NCI-H524 (cell line): ENCODE measurements at places on chromosomes 3 and 15.

- DNase-seq: no peak
These were observed 174.1 kb upstream of the DPH6 start for GRCh38 chr15:35720019-35720418.

GRCh38 chr3:195556390-195556789, 13.3 kb upstream of the PPP1R2 start:
- DNase-seq: peak; percentile 45

DNA sequence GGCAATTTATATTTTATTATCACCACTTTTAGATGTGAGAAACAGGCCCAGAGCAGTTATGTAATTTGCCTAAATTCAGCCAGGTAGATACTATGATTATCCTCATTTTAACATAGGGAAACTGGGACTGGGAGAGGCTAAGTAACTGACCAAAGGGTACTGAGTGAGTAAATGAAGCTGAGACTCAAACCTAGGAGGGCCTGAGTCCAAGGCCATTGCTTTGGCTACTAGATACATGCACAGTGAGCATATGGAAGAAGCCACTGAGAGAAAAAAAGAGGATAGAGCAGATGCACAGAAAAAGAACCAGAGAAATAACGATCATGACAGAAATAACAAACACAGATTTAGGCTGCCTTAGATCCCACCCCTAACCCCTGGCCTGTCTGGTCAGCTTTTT, 33.6 kb downstream of the USF3 start:
- DNase-seq: no peak

GRCh38 chr3:158765518-158766205, 33.4 kb upstream of the RARRES1 start:
- no peak for DNase-seq

DNA sequence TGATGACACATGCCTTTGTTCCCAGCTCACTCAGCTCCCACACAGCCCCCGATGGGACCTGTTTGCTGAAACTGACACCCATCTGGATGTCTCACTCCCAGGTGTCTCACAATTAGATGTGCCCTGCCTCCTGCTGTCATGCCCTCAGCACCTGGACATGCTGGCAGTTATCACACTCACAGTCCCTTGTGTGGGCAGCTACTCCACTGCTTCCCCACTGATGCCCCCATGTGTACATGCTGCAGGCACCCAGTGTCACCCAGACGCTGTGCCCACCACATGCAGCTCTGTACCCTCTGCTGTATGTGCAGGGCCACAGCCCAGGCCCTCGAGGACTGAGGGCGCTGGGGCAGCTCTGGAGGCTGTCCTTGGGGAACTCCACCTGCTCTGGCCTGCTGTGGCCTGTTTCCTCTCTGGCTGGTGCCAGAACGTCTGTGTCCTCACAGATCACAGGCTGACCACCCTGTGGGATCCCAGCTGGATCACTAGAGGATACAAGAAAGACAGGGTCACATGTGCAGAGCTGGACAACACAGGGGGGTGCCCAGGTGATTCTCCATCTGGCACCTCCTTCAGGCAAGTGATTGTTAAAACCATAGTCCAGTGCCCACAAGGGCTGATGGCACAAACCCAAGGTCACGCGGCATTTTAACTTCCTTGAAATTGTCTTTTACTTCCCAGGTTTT, 14.0 kb downstream of the C3orf22 start:
- DNase-seq: peak; percentile 24

DNA sequence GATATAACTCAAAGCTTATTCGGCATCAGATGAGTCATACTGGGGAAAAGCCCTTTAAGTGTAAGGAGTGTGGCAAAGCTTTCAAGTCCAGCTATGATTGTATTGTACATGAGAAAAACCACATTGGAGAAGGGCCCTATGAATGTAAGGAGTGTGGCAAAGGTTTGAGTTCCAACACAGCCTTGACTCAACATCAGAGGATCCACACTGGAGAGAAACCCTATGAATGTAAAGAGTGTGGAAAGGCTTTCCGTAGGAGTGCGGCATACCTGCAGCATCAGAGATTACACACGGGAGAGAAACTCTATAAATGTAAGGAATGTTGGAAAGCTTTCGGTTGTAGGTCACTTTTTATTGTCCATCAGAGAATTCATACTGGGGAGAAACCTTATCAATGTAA, 7.5 kb downstream of the ZNF621 start:
- DNase-seq: no peak

GRCh38 chr15:39580485-39581241, at the start of gene THBS1:
Gene THBS1, plus strand, starts transcription at chr15:39581079. Its CDS starts 779 bp downstream, at chr15:39581858.
- peak; percentile 62 for DNase-seq

DNA sequence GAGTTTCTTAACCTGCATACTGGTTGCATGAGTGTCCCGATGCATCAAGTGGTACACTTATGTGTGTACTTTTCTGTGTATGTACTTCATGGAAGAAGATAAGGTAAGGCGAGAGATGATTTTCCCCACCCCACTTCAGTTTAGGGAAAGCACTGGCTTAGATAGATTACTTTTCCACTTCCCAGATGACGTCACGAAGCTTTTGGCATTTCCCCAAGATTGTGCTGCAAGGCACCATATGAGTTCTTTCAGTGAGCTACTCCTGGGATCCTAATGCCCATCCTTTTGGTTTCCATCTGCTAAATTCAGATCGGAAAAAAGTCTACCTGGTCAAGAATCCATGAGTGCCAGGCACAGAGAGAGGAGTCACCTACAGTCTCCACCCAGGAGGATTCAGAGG, 4.5 kb downstream of the IL17RB start:
- DNase-seq: no peak
